ENCODE measurements at places on chromosomes 16 and 17.

DNA sequence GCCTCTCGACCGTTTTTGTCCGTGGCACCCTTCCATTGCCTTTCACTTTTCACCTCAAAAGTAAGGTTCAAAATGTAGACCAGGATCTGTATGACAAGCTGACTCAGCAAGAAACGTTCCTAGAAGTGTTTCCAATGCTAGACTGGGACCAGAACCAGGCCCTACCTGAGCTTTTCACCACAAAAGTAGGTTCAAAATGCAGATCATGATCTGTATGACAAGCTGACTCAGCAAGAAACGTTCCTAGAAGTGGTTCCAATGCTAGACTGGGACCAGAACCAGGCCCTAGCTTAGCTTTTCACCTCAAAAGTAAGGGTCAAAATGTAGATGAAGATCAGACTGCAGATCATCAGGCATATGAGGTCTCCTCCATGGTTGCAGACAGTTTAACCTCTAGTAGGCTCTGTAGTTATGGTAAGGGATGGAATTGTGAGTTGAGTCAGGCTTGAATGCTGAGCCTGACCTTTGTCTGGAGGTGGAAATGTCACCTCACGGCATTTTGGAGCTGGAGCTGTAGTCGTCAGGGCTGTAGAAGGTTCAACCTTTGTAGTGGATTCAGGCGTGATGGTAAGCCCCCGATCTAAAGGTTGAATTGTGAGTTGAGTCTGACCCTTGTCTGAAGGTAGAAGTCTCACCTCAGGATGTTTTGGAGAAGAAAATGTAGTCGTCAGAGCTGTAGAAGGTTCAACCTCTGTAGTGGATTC is 50.2 kb upstream of the TMEM97 start:
- DNase-seq = no peak

DNA sequence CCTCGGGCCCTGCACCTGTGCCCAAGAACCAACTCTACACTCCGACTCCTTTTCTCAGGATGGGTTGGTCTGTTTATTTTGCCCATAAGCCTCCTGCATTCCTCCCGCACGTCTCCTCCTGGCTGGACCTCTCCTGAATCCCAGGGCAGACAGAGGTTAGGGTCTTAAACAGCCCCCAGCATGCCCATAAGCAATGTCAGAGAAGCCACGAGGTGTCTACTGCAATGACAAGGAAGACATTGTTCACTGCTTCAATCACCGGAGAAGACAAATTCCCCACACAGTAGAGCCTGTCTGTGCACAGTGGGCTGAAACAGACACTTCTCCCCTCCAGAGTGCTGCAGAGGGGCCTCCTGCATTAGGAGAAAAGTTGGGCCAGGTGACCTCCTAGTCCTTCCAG is 230.6 kb upstream of the RPL38 start:
- DNase-seq = no peak

DNA sequence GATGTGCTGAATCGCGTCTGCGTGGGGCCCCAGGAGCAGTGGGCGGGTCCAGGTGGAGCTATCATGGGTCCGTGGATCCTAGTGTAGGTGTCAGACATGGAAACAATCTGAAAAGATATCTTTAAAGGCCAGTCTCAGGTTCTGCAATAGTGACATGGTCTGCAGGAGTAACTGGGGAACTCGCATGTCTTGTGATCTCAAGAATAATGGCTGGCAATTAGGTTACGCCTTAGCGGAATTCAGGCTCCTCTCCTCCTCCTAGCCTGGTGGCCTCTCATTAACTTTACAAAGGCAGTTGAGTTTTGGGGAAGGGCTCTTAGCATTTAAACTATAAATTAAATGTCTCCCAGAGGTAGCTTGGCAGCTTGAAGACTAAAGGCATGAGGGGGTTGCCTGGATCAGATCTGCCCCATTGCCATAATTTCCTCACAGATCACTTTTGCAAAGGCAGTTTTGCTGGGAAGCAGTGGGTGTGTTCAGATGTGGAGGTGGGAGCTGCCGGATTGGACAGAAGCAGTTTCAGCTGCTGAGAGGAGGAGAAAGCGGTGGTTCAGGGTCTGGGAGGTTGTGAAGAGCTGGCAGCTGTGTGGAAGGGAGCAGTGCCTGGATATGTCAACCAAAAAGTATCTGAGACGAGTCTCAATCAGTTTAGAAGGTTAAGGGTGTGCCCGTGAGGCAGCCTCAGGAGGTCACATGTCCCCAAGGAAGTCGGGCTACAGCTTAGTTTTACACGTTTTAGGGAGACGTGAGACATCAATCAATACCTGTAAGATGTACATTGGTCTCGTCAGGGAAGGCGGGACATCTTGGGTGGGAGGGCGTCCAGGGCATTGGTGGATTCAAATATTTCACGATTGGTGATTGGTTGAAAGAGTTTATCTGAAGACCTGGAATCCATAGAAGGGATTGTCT is 2.7 kb downstream of the TBCD start:
- DNase-seq = no peak

DNA sequence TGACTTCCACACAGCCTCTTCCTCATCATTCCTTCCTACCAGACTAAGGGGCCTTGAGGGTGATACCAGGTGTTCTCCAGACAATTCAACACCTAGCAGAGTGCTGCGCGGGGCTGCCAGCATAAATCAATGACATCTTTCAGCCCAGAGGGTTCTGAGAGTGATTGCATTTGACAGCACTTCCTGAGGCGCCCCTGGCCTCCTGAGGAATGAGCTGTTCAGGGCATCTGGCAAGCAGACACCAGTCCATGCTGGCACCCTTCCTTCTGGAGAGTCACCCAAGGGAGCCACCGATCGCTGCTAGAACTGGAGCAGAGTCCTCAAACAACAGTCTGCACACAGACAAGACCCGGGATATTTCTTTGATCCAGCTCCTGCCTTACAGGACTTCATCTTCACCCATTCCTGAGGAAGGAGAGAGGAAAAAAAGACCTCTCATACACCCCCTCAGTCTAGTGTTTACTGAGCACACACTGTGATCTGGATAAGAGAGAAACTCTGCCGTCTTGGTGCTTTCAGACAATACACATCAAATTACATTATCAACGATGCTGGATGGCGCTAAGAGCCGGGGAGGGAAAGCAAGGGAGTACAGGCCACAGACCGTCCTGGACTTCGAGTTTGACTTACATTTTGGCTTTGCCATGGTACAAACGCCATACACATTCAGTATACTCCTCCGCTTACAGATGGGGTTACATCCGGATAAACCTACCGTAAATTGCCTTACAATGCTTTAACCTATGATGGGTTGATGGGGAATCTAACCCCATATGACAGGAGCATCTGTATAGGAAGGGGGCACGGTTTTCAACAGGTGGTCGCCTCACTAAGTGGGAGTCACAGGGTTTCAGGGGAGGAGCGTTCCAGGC is 23.0 kb downstream of the NPTX1 start:
- no peak for DNase-seq

- DNase-seq = no peak
Measured at GRCh38 chr17:50501054-50501453, 7.2 kb upstream of the MYCBPAP start.

GRCh38 chr16:53537626-53538025 is 34.6 kb upstream of the AKTIP start:
- DNase-seq = no peak

Data from NCI-H2029 (cell line).